ENCODE measurements at places on chromosomes 6 and 20.

- DNase-seq, result peak; percentile 68
Measured at GRCh38 chr6:151325075-151326050, 66.0 kb downstream of the ZBTB2 start.

GRCh38 chr20:51154708-51155690 lies 132.1 kb upstream of the KCNG1 start:
- DNase-seq, result no peak

GRCh38 chr20:3927486-3928291 lies 38.5 kb downstream of the PANK2 start:
- DNase-seq, result peak; percentile 65

DNA sequence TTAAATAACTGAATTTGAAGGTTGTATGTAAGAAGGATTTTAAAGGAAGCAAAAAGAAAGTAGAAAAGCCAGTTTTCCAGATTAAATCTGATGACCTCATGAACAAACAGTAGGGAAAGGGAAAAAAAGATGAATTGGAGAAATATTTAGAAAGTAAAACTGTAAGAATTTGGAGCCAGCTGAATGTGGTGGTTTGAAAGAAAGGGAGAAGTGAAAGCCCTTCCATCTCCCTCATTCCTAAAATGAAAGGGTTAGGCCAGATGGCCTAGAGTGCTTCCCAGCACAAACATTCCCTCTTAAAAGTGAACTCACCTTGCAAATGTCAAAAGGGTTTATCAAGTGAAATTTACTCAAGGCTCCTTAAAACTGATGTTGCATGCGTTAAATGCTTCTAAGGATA lies 139.3 kb upstream of the COL21A1 start:
- DNase-seq, result no peak

- DNase-seq, result peak; percentile 56
Measured at GRCh38 chr6:83442752-83443151, 11.9 kb upstream of the ME1 start.

DNA sequence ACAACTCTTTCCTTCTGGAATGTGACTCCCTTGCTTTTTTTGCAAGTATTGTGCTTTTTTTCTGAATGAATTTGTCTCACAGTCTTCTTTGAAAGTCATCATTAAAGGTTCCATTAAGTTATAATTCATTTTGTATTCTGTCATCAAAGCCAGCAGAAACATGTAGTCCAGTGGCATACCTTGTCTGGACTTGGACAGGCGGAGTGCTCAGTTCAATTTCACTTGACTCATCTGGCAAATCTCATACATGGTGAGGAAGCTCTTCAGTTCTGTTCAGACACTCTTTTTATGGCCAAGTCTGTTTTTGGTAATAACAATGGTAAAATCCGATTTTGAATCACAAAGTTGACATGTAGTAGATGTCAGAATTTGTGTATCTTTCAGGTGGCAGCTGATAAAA lies 260.8 kb upstream of the OPRM1 start:
- no peak for DNase-seq

GRCh38 chr6:87672641-87673040 lies 29.4 kb downstream of the AKIRIN2 start:
- no peak for DNase-seq

DNA sequence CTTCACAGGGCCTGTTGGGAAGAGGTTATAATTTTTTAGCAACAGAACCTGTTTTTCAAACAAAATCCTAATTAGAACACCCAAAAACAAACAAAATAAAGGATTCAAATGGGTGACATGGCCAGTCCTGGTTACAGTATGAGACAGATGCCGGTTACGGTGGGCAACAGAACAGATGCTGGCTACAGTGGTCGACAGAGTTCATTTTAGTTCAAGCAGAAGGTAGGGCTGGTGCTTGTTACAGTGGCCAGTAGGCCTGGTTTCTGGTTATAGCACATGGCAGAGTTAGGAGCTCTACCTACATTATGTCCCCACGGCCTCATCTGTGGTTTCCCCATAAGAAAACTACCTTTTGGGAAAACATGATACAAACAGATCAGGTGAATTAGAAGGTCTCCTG lies 327.7 kb downstream of the LAMA2 start:
- DNase-seq, result no peak

- peak; percentile 65 for DNase-seq
Measured at GRCh38 chr20:15653396-15654207, 919.6 kb downstream of the KIF16B start.
